ENCODE measurements at places on chromosomes 1 and 21.

- no peak for DNase-seq
Measured at GRCh38 chr1:41618871-41619270, 134.4 kb upstream of the EDN2 start.

GRCh38 chr1:25468033-25468432 lies 37.3 kb downstream of the MACO1 start:
- no peak for DNase-seq

- DNase-seq = no peak
Measured at GRCh38 chr1:31551208-31551607, 25.1 kb upstream of the TINAGL1 start.

DNA sequence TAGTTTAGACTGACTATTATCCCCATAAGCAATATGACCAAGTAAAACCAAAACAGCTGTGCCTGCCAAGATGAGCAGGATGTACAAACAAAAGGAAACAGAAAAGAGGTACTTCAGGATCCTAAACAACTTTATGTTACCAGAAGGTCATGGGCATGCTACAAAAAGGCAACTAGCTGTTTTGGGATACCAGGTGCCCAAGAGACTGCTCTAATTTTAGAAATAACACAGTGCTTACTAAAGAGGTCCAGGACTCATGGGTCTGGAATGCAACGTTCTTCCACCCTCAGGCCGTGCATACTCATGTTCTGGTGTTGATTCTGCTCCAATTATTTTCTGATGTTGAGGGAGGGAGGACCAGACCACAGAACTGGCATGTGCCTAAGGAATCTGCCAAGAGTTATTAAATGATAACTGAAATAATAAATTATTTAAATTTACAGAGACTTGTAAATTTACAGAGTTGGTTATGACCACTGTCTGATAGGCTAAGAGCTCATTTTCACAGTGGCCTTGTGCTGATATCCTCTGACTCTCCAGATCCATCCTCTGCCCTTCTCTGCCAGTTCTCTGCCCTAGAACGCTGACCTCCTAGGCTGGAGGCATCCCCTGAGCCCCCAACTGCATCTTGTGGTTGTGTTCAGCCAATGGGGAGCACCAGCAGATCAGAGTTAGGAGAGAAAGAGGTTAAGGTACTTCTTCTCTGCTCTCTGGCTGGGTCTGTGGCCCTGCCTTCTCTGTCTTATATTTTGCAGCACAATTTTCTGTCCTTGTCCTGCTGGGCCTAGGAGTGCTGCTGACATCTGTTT lies 37.7 kb upstream of the BCL10 start:
- no peak for DNase-seq

- DNase-seq = no peak
Measured at GRCh38 chr1:53631622-53632310, 107.2 kb downstream of the GLIS1 start.

DNA sequence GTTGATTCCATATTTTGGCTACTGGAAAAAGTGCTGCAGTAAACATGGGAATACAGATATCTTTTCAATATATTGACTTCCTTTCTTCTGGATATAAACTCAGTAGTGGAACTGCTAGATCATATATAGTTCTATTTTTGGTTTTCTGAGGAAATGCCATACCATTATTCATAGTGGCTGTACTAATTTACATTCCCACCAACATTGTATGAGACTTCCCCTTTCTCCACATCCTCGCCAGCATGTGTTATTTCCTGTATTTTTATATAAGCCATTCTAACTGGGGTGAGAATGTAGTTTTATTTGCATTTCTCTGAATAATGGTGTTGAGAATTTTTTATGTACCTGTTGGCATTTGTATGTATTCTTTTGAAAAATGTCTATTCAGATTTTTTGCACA lies 385.2 kb downstream of the NUF2 start:
- no peak for DNase-seq

GRCh38 chr1:15246960-15247614 lies at the start of gene FHAD1:
Gene FHAD1, plus strand, starts transcription at chr1:15247223. Its CDS starts 4,562 bp downstream, at chr1:15251785.
- DNase-seq = no peak

GRCh38 chr1:183180218-183180617 lies 5.8 kb upstream of the LAMC2 start:
- no peak for DNase-seq

GRCh38 chr21:25396135-25396711 lies 211.1 kb downstream of the MRPL39 start:
- DNase-seq = peak; percentile 26

DNA sequence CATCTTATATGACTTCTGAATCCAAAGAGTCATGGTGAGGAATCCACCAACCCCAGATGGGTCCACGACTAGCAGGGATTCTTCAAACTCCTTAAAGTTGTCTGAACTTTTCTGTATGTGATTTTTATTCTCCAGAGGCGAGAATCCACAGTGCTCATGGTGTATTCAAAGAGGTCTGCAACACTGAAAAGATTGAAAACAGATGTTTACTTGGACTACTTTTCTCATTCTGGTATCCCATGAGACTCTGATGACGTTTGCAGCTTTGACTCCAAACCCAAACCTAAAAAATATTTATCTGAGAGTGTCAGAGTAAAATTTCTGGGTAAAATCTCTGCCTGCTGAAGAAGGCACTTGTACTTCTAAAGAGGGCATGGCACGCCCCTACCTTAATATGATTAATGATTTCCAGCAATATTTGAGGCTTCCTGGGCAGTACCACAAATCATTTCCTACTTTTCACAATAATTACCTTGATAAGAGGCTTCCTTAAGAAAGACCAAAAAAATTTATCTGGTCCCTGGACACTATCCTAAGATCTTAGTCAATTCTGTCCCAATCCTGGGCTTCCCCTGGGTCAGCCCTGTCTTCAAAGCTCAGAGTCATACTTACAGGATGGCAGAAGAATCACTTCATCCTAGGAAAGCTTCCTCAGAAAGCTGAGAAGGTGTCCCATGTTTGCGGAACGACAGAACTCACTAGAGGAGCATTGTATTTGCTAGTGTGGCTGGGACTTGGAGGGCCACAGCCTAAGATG lies 76.5 kb upstream of the MAP10 start:
- no peak for DNase-seq

- DNase-seq = peak; percentile 25
Measured at GRCh38 chr1:201022820-201023516, 546 bp downstream of the KIF21B start.

DNA sequence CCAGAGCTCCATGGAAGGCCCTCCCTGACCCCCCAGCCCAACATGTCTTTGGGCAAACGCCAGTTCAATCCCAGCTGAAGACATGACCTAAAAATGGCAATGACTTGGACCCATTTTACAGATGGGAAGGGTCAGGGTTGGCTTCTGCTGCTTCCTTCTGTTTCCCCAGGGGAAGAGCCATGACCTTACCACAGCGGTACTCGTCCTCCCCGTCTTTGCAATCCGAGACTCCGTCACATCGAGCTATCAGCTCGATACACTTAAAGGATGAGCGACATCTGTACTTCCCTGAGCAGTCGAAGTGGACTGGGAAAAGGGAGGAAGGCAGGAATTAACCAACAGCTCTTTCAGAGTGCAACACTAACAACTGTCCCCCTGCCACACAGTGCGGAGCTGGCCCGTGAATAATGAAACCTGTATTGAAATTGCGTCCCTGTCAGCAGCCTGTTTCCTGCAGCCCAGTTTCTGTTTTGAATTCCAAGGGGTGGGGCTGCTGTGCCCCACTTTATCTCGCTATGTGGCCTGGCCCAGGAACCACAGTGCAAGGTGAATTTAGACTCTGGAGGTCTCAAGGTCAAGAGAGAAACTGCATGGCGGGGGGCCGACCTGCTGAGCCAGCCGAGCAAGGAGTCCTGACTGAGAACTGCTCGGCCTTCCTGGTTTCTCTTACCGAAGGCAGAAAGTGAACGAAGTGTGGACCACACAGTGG lies 7.0 kb downstream of the TMPRSS3 start:
- no peak for DNase-seq

- DNase-seq = no peak
Measured at GRCh38 chr1:209550519-209550918, 33.0 kb upstream of the CAMK1G start.

GRCh38 chr1:43753422-43753821 lies 46.1 kb downstream of the ST3GAL3 start:
- no peak for DNase-seq

GRCh38 chr1:240811256-240811655 lies 199.3 kb upstream of the GREM2 start:
- no peak for DNase-seq

DNA sequence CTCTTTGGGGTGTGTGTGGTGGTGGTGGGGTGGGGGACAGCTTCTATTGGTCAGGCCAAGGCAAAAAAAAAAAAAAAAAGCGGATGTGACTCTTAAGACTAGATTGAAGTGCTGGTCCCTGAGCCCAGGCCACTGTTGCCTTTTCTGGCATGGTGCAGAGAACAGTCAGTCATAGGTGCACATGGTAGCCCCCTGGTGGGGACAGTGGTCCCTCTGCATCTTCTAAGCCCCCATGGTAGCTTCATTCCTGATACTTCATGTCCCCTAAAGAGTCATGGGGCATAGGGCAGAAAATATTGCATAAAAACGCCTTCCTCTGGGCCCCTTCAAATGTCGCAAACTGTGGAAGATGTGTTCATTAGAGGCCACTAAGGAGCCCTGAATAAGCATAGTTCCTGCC lies 371.8 kb downstream of the NPHP4 start:
- DNase-seq = no peak

DNA sequence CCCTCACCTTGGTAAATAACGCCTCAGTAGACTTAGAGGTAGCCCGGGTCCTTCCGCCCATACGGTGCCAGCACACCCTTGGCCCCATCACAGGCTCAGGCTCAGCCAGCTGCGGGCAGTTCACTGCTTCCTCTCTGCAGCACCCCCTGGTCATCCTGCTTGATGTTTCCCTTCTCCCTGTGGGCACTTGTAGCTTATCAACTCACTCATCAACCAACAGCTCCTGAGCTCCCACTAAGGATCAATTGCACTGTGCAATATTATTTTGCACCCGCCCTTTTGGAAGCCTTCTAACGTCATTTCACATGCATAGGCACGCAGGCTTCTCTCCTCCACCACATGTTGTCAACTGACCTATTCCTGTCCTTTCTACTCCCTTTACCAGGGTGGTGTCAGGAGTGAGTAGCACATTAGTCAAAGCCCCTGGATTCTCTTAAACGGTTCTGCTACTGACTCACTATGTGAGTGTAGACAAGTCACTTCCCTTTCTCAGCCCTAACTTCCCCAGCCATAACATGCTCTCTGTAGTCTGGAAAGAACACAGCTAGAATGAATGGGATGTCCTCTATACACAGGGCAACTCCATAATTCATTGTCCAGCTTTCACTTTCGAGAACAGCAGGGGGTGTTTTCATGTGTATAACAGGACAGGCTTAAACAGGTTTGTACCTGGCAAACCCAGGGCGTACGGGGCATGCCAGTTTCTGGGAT lies 47.1 kb upstream of the IRF2BP2 start:
- DNase-seq = no peak

DNA sequence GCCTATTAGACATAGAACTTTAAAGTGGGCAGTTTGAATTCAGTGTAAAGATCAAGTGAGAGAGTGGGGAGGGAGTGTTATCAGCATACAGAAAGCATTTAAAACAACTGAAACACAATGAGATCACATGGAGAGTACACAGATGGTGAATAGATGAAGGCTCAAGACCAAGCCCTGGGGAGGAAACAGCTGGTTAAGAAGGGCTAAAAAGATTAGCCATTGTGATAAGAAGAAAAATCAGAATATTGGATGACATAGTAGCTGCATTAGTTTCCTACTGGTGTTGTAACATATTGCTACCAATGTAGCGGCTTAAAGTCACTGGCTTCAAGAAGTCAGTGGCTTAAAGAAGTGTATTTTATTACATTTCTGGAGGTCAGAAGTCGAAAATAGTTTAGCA lies 443.4 kb upstream of the RGS18 start:
- no peak for DNase-seq

GRCh38 chr1:35834218-35834617 lies 26.4 kb downstream of the AGO4 start:
- no peak for DNase-seq

- no peak for DNase-seq
Measured at GRCh38 chr1:11748294-11749202, 12.6 kb downstream of the AGTRAP start.

DNA sequence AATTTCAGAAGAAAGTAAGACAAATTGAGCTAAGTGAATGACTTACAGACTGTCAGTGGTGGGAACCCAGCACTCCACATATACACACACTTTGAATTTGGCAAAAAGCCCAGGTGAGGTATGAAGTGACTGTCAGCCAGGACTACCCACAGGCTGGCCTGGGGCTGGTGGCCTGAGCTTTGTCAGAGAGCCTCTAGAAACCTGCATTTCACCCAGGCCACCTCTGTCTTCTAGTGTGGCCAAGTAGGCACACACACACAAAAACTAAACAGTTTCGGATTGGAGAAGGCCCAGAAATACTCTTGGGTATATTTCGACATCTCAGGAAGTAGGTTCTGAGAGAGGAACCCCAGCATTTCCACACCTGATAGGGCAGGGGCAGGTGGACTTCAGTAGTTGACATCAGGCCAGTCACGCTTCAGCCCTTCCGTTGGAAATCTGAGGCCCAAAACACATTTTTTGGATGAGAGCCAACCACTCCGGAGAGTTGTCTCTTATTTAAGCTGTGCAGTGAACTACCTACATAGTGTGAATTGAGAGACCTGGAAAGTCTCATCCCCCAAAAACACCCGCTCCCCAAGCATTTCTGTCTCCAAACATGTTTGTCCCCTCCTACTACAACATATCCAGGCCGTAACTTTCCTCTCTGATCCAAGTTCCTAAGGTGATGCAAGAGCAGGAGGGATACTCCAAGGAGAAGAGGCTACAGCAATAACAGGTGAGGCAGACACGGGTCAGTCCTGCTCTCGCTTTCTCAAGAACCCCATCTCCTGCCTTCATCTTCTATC lies 167.2 kb upstream of the PROX1 start:
- no peak for DNase-seq

DNA sequence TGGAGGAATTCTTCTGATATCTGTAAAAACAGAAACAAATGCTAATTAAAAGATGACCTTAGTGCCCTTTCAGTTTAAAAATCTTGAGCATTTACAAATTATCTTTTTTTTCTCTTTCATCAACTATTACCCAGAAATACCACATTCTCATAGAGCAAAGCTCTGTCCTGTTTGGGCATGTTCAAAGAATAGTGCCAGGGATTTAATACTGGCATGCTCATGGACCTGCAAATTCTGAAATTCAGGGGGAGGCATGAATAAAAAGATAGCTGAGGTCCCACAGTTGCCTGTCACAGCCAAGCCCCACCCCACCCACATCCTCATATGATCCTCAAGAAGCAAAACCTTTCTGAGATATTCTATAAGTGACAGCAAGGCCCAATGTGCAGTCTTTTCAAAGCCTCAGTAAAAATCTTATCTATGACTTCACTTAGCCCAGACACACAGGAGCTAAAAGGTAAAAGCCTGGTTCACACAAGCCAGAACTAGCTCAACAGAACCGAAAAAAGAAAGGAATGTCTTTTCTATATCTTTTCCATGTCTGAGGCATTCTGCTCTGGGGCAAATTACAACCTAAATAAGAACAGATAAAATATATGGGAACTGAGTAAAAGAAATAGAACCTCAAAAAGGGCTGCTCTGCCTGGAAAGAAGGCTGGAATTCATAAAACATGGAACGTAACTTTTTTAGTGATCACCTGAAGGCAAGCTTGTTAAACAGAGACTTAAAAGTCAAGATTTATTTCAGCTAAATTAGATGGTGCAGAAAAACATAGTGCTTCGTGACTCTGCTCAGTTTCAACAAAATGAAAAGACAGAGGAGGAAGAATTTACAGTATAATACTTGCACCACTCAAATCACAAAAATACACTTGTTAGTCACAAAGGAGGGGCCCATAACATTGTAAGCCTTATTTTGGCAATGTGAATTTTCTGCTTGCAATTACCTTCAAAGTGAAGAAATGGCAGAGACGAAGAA lies 11.0 kb downstream of the WLS start:
- no peak for DNase-seq
